Mesenteric fat pad (tissue), 1 donor: ENCODE measurements at places on chromosomes 12 and 14. TPM values are rescaled to one million over a fixed set of nuclear protein-coding genes. Genes with fewer than 3 reads are reported as not detected.

Gene GPR162
- total RNA-seq = 7.0 TPM

Gene PITPNM2
- total RNA-seq = 23.1 TPM

Gene MFAP5
- 147 TPM for total RNA-seq

Gene STYK1
- total RNA-seq = not detected

Gene NKX2-8
- total RNA-seq = not detected

- no peak for DNase-seq
Observed at GRCh38 chr14:68474741-68475140, 318.1 kb downstream of the ZFP36L1 start.

- no peak for DNase-seq
Observed at GRCh38 chr12:119415714-119416113, 81.2 kb downstream of the CCDC60 start.

GRCh38 chr12:66074561-66074960, 56.0 kb downstream of the LLPH start:
- no peak for DNase-seq

DNA sequence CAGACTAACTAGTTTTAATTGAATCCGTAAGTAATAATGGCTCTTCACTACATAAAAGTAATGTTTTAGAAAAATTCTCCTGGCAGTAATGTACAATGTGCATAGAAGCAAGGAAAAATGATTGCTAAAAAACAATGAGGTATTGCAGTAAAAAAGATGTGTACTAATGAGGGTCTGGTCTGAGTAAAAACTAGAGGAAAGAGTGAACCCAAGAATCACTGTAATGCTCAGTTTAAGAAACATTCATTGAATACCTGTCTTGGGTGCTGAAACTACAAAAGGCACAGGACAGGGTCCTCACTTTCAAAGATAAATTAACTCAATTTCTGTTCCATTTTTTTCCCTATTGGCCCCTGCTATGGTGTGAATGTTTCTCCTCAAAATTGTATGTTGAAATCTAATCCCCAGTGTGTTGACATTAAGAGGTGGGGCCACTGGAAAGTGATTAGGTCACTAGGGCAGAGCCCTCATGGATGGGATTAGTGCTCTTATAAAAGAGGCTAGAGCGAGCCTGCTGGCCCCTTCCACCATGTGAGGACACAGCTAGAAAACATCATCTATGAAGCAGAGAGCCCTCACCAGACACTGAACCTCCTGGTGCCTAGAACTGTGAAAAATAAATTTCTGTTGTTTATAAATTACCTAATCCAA, 51.6 kb downstream of the RPS6KA5 start:
- no peak for DNase-seq

DNA sequence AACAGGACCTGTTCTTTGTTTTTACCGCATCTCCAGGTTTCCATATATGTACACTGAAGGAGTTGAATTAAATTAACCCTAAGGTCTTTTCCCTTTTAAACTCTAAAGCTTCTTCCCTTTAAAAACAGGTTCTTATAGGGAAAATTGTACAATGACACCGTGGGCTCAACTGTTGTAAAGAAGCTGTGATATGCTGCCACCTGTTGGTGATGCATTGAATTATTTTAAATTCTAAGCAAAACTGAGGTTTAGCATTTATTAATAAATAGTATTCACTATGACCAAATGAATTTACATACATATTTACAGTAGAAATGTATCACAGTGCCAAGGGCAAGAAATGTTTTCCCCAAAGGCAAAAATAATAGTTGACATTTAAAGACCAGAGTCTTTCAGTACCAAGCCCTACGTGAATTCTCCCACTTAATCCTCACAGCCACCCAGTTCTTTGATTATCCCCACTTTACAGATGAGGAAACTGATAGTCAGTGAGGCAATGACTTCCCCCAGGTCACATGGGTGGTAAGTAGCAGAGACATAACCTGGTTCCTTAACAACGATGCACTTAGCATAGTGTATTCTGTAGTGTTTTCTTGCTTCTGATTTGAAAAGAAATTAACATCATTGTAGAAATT, 35.7 kb upstream of the TMEM263 start:
- DNase-seq = no peak

DNA sequence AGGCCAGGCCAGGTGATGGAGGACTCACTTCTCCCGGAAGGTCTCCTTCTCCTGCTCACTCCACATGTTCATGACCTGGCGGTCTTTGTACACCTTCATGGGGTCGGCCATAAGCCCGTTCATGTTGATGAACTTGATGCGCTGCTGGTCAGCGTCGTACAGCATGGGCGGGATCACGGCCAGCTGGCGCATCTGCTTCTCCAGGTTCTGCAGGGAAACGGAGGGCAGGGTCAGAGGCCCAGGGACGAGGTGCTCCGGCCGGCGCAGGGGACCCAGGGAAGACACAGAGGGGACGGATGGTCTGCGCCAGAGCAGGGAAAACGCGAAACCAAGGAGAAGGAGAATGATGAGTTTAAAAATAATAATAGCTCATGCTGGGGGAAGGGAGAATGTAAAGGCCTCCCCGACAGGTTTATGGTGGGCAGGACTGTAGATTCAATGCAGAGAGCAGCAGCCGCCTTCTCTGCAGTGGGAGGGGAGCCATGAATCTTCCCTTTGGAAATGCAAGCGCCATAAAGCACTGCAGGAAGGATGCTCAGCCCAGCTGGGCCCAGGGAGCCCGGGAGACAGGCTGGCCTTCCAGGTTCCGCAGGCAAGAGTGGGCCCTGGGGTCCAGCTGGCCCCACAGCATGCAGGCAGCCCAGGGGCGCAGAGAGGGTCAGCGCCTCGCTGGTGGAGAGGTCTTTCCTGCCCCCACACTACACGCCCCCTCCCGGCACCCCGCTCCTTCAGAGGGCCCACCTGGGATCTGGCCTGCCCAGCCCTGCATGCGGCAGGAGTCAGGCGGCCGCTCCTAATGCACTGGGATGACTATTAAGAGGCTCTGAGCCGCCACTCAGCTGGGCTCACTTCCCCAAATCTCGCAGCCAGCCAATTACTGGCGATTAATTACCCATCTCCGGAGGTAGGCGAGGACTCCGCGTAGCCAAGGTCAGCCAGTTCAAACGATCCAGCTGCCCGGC, 132.0 kb downstream of the RFLNA start:
- no peak for DNase-seq

DNA sequence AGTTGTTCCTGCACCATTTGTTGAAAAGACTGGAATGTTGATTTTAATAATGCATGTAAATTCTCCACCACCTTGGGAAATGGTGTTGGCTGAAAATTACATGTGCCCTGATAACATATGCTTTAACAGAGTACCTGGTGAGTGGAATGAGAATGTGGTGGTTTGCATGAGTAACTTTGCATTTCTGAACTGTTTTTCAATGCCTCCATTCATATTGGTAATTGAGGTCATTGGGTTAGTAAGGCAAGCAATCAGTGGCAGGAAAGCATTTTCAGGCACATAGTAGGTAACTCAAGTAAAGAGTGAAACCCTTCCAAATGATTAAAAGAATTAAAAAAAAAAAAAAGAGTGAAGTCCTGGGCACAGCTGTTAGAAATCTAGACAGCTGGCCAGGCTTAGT, 32.2 kb upstream of the BICD1 start:
- DNase-seq = no peak

GRCh38 chr12:107788281-107788680, 13.8 kb downstream of the ASCL4 start:
- no peak for DNase-seq

- DNase-seq = no peak
Observed at GRCh38 chr12:120631097-120631496, 9.3 kb upstream of the CABP1 start.

GRCh38 chr14:84262932-84263331, 1267.0 kb upstream of the FLRT2 start:
- no peak for DNase-seq

DNA sequence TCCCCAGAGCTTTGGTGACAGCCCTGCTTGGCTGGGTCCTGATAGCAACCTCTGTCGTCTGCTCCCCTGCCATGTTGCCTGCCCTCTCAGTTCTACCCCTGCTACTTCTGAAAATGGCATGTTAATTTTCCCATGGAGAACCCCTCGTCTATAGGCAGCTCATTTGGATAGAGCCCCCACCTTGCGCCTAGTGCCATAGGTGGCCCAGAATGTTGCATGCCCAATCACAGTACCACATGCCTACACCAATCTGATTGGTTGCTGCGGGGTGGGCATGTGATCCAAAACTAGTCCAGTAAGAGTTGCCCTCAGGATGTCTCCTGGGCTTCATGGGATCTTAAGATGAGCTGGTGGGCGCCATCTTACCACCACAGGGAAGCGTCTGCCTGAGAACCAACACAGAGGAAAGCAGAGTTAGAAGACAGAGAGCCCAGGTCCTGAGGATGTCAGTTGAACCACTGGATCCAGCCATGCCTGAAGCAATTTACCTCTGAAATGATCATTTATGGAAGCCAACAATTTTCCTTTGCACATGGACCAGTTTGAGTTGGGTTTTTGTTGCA, 85.7 kb downstream of the PAPOLA start:
- no peak for DNase-seq

GRCh38 chr12:25045869-25046268, 97.0 kb upstream of the BCAT1 start:
- DNase-seq = no peak

GRCh38 chr14:61621444-61621843, 73.9 kb upstream of the HIF1A start:
- DNase-seq = no peak

DNA sequence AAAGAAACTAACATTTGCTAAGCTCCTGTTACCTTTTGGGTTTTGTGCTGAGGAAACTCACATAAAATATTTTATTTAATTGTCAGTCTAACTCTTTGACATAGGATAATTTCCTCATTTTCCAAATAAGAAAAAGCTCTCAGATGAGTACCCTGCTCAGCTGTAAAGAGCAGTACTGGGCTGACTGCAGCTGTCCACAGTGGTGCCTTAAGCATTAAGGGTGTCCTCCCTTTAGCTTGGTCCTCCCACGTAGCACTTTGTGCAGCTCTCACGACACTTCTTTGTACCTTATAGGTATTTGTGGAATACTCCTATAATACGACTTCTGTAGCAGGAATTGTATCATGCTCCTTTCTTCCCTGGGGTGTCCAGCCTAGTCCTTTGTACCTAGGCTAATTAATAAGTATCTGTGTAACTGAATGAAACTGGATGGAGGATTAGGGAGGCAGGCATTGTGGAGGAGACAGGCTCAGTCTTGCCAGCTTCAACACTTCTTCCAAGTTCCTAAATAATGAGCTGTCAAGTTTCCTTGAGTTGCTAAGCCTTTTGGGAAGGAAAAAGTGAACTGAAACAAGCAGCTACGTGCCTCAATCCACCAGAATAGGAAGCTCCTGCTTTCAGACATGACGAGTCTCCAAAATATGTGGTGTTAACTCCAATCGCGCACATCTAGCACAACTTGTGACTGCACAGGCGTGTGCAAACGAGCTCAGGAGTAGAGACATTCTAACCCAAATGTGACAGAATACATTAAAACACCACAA, 123.0 kb downstream of the SLC38A4 start:
- DNase-seq = no peak

DNA sequence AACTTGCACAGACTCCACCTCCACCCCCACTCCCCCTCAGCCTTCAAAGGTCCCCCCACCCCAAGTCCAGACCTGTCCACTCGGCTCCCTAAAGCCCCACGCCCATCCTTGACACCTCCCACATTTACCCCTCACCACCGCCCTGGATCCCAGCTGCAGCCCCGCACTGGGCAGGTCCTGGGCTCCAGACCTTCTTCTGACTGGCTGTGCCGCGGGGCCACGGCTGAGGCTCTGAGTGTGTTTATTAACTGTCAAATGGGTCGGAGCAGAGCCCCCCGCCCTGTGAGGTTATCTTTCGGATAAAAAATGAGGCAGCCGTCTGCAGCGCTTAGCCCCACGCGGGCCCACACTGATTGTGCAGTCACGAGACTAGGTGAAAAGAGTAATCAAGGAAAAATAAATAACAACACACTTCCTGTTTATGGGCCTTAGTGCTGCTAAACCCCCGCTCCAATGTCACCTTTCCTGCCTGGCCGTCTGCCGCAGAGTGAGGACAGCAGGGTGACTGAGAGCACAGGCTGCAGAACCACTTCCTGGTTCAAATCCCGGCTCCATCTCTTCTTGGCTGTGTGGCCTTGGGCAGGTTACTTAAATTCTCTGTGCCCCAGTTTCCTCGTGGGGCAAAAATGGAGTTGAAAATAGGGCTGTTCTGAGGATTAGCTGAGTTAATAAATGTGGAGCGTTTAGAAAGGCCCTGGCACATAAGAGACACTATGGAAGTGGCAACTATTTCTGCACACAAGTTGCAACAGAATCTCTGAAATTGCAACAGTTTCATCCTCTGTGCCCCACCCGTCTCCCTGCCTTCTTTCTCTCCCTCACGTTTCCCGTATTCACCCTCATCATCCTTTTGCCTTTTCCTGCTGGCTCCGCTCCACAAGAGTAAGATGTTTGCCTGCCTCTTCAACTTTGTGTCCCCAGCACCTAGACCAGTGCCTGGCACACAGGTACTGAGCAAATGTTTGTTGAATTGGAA, 9.4 kb downstream of the SETD1B start:
- no peak for DNase-seq

GRCh38 chr12:23950210-23950774, 822 bp upstream of the SOX5 start:
- DNase-seq = no peak

- DNase-seq = no peak
Observed at GRCh38 chr12:89389755-89390661, 37.7 kb upstream of the DUSP6 start.

GRCh38 chr12:6201213-6201608, 1.0 kb downstream of the CD9 start:
- DNase-seq = no peak

DNA sequence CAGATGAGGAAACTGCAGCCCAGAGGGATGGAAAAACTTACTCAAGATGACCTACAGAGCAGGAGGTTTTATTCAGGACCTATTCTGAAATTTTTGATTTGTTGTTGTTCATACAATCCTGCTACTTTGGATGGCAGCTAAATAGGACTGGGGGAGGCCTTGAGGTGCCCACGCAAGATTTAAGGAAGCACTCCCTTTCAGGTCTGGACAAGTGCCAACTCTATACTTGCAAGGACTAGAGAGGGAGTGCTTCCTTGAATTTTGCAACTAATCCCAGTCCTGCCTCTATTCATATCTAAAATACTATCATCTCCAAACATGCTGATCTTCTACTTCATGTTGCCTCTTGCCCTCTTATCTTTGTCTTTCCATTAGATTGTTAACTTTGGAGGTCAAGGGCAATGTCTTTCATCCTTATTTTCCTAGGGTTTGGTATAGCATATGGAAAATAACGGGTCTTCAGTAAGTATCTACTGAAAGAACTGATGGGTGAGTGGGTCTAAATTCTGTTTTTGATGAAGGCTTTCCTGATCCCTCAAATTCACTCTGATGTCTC, 28.6 kb upstream of the PPM1H start:
- DNase-seq = no peak

- DNase-seq = no peak
Observed at GRCh38 chr14:103436533-103436932, 51.3 kb downstream of the MARK3 start.

DNA sequence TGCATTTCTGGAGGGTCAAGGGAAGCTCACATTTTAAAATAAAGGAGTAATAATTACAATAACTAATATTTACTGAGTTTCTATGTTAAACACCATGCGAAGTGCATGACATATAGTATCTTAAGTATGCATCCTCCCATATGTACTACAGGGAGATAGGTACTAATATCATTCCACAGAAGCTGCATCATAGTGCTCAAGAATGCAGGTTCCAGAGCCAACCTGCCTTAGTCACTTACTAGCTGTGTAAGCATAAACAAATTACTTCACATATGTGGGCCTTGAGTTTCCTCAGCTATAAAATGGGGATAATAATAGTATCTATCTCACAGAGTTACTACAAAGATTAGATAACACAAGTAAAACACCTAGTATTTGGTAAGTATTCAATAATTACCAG, 18.3 kb downstream of the ARMH4 start:
- DNase-seq = no peak

GRCh38 chr12:32336261-32336660, 63.1 kb upstream of the FGD4 start:
- DNase-seq = no peak

GRCh38 chr12:68980476-68981212, 47.7 kb upstream of the CPM start:
- no peak for DNase-seq
